PC-3 (cell line): ENCODE measurements at places on chromosomes 5 and 9.

- DNase-seq = no peak
Measured at GRCh38 chr9:72202009-72202408, 52.8 kb downstream of the GDA start.

GRCh38 chr9:127877566-127877998, at the start of gene AK1:
TSS of gene AK1 (minus strand) at chr9:127877675. CDS start at chr9:127874617, 3,058 bp downstream.
- DNase-seq = peak; percentile 62

DNA sequence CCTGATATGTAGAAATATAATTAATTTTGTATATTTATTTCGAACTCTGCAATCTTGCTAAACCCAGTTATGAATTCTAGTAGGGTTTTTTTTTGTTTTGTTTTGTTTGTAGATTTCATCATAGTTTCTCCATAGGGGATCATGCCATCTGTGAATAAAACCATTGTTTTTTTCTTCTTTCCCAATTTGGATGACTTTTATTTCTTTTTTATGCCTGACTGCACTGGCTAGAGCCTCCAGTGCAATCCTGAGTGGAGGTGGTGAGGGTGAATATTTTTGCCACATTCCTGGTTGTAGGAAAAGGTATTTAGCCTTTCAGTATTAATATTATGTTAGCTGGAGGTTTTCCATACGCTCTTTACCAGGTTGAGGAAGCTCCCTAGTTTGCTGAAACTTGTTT, 70.0 kb upstream of the GFPT2 start:
- DNase-seq = no peak

GRCh38 chr5:78747055-78747454, 98.5 kb upstream of the LHFPL2 start:
- no peak for DNase-seq

DNA sequence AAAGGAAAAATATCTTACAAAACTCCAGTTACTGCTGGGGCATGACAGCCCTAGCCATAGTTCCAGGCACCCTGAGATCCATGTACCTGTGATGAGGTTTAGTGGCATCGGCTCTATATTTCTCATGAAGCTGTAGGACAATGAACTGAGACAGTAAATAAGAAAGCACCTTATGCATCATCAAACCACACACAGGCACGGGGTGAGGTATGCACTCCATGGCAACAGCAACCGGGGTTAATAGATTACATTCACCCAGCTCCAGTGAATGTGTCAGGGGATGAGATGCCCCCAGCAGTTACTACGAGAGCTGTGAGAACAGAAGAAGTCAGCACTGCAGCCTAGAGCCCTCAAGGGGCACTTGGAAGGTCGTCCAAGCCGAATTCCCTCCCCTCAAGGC, 162.0 kb upstream of the S1PR3 start:
- peak; percentile 7 for DNase-seq

DNA sequence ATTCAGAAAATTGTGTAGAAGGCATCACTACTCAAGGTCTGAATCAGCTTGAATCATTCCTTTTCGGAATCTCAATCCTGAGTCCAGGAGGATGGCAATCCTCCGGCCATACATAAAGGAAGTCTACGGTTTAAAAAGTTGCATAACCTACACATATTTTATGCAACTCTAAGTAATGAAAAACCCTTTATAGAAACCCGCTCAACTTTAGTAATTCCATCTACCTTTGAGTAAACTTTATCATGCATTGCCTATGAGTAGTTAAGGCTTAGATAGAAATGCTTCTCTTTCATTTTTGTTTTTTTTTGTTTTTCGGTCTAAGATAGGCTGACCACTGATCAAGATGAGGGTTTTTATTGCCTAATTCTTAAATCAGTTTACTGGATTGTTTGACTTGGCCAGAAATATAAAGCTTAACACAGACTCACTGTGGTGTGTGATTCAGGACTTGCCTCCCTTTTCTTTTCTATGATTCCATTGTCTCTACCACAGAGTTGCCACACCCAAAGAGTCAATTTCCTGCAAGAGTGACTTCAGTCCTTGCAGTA, 85.0 kb downstream of the LURAP1L start:
- peak; percentile 90 for DNase-seq

DNA sequence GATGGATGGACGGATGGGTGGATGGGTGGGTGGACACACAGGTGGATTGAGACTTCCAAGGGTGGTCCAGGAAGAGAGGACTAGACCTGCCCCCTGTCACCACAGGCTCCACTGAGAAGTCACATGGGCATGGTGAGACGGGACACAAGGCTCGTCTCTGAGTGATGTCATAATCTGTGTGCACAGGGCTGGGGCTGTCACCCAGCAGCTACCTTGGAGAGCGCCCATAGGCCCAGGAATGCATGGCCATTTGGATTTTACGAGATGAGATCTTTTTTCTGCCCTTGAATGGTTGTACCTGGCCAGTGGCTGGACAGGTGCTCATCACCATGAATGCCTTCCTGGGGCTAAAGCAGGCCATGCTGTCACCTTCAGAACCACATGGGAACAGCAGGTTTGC, 3.1 kb downstream of the OLFM1 start:
- no peak for DNase-seq

GRCh38 chr5:32928761-32929160, 217.6 kb downstream of the NPR3 start:
- no peak for DNase-seq

- no peak for DNase-seq
Measured at GRCh38 chr9:91889161-91889911, 60.7 kb downstream of the ROR2 start.

DNA sequence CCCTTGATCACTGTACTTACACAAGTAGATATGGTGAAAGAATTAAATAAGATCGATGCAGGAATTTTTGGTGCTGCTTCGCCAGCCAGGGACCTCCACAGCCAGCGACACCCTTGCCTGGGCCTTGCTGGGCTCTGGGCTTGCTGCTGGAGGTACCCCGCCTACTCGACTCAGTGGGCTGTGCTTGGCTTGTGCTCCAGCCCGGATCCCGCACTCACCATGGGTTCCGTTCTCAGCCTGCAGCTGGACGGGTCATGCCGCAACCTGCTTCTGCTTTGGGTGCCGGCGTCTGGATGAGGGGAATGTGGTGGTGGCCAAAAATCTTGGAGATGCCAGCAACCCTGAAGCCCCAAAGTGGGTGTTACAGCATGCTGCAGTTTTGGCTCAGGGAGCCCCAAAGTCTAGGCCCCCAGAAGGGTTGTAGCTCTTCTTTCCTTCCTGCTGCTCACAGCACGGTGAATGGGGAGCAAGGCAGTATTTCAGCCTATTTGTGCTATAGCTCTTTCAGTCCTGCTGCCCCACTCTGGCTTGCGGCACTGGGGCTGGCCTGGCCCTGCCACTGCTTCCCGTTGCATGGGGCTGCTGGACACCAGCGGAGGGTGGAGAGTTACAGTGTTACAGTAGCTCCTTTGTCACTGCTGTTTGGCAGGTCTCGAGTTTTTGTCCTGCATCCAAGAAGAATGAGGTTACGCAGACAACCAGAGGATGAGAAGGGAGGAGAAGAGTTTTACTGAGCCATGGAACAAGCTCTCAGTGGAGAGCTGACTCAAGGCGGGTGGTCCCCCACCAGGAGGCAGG, 48.0 kb downstream of the TARS1 start:
- DNase-seq = no peak

GRCh38 chr9:114478871-114479270, 26.4 kb downstream of the WHRN start:
- no peak for DNase-seq

DNA sequence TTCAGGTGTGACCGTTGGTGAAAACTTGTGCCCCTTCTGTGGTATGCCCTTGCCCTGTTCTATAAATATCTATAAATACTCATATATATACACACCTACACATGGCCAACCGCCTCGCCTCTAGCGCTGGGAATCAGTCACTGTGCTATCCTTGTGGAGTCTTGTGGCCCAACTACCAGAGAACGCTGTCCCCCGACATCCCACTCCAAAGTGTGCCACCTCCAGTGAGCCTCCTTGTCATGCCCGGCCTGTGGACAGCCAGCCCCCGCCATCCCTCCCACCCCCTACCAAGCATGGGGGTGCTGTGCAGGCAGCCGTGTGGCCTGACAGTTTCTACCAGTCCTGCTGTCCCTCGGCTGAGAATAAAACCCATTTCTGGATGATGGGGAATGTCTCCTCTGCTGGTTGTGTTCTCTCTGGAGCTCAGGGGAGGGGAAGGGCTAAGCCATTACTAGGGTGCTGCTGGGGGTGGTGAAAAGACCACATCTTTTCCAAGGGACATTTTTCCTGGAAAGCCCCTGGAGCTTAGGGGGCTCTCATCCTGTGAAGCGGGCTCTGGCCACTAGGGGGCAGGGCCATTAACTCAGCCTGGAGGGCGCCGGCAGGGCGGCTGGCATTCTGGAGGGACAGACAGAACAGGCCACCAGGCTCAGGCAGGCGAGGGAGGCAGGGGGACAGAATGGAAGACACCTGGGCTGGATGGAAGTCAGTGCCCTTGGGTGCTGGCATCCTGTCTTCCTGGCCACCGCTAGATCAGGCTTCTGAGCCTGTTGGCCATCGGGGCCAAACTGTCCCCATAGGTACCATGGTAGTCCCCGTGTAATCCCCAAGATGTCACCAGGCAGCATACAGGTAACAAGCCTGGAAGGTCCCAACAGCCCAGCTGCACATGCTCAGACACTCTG, 20.7 kb downstream of the GOLGA2 start:
- peak; percentile 44 for DNase-seq

DNA sequence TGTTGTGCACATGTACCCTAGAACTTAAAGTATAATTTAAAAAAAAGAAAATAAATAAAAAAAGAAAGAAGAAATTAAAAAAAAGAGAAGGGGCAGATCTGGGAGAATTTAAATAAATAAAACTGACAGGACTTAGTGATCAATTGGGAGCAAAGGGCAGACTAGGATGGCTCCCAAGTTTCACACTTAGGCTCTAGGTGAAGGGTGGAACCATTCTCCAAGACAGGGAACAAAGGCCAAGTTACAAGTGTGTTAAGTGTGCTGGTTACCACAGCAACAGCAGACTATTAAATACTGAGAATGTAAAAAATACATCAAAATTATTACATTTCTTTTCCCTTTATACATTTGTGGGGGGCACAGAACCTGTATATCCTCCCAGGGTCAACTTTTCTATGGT, 7.1 kb downstream of the ZDHHC21 start:
- no peak for DNase-seq

DNA sequence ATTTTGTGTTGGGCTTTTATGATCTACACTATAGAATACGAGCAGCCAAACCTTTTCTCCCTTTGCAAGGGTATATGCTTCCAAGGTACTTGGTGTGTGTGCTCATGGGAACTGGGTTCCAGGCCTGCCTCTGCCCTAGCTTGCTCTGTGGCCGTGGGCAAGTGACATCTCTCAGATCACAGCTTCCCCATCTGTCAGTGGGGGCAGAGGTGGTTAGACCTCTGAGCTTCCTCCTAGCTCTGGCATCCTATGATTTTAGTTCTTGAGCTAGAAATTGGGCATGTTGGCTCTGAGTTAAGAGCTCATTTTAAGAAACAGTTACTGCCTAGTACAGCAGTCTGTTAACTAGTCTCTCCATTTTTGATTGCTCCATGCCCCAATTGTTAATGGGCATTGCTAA, 12.5 kb upstream of the CCNJL start:
- no peak for DNase-seq

DNA sequence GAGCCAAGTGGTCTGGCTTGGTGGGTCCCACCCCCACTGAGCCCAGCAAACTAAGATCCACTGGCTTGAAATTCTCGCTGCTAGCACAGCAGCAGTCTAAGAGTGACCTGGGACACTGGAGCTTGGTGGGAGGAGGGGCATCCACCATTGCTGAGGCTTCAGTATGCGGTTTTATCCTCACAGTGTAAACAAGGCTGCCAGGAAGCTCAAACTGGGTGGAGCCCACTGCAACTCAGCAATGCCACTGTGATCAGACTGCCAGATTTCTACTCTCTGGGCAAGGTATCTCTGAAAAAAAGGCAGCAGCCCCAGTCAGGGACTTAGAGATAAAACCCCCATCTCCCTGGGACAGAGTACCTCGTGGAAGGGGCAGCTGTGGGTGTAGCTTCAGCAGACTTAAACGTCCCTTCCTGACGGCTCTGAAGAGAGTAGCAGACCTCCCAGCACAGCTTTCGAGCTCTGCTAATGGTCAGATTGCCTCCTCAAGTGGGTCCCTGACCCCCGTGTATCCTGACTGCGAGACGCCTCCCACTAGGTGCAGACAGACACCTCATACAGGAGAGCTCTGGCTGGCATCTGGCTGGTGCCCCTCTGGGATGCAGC, 18.2 kb upstream of the STK32A start:
- peak; percentile 66 for DNase-seq

- no peak for DNase-seq
Measured at GRCh38 chr9:93575796-93576257, 557 bp upstream of the PHF2 start.

DNA sequence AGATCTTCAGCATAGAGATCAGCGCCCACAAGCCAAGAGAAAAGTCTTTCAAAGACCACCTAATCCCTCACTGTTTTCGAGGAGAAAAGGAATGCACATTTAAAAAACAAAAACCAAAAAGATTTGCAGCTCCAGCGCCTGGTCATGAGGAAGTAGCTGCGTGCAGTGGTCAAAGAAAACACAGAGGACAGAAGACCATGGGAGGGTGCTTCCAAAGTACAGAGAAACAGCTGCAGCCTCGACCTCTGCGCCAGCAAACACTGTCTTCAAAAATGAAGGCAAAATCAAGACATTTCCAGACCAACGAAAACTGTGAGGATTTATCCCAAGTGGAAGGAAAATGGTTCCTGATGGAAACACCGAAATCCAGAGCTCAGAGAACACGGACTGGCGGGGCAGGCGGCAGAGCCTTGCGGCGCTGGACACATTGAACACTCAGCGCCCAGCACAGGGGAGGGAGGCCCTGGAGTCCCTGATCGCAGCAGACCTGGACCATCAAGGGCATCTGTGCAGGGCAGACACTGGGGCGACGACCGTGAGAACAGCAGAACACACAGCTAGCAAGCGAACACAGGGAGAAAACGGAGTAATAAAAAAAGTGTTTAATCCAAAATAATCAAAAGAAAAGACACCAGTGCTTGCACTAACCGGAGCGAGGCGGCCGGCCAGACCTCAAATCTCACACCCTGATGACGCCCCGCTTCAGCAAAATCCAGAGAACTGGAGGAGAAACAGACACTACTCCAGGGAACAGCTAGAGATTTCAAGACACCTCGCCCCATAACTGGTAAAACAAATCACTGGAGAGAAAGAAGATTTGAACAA, 12.6 kb upstream of the SLC12A7 start:
- no peak for DNase-seq

- DNase-seq = peak; percentile 25
Measured at GRCh38 chr5:158483281-158483860, 616.3 kb downstream of the EBF1 start.

- DNase-seq = no peak
Measured at GRCh38 chr5:4901305-4901811, 238.8 kb upstream of the ADAMTS16 start.

DNA sequence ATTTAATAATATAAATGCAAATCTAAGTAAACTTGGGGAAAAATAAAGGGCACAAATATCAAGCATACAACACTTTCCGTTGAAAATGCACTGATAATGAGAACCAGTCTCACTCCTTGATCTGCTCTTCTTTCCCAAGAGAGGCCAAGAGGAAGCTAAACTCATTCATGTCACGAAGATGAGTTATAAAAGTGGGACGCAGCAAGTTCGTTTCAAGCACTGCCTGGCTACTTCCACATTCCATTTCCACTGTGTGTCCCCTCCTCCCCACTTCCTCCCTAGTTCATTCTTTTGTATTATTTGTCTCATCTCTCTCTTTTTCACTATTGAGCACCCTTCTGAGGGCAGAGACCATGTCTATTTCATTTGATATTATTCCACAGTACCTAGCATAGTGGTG, 158.1 kb downstream of the SLC24A2 start:
- DNase-seq = no peak

- DNase-seq = peak; percentile 46
Measured at GRCh38 chr9:92328225-92328624, 2.5 kb downstream of the CENPP start.

- no peak for DNase-seq
Measured at GRCh38 chr9:95224376-95225019, 93.0 kb downstream of the FANCC start.
